NCI-H446 treated with DMSO at 0.1 percent for 48 hours (cell line): ENCODE measurements at places on chromosomes 3 and 15.
A peak's percentile ranks its signal among the peaks of the same experiment; 100 is the strongest.

- no peak for DNase-seq
Measured at GRCh38 chr15:48370460-48370859, 39.2 kb downstream of the DUT start.

DNA sequence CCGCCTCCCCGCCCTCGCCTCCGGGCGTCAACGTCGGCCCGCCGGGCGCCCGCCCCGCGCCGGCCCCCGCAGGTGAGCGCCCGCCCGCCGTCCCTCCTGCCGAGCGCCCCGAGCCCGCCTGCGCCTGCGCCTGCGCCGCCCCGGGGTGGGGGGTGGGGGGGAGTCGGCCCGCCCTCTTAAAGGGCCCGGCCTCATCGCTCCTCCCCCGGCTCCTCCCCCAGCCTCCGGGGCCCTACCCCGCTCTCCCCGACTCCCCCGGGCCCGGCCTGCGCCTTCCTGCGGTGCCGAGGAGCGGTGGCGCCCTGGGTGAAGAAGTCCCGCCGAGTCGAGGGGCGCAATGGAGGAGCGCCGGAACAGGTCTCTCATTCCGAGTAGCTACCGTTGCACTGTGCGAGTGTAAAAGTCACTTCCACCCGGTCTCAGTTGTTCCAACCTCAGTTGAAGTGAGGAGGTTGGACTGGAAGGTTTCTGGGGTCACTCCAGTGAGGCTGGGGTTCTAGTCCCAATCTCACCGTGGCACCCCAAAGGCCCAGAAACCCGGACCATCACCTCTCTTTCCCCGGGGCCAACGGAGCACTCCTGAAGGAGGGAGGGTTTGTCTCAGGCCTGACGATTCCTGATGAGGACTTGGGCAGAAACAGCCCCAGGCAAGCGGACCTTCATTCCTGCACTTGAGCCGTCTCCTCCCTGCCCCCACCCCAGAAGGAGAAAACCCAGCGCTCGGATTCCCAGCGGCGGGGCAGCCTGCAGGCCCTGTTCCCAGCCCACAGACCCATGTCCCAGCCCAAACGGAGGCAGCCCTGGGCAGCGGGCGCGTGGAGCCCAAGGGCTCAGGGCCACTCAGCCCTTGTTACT is 1.5 kb upstream of the TNK2 start:
- DNase-seq: peak; percentile 48

- no peak for DNase-seq
Measured at GRCh38 chr3:7282988-7283387, 422.1 kb downstream of the GRM7 start.

DNA sequence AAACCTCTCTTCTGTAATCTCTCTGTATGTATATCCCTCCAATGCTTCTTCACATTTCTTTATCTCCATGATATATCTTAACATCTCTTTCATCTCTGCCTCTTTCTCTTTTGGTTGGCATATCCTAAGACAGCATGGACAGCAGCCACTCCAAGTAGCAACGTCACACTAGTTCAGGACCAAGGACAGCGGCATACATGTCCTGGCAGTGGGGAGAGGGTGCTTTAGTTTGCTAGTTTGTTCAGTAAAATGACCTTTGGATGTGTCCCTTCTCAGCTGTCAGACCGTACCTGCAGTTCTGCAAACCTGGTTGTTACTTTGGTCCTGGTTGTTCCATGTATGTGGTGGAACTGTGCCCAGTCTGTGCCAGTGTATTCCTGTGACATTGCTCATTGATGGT is 225.6 kb upstream of the ROPN1 start:
- no peak for DNase-seq

GRCh38 chr15:63904042-63904441 is 70.3 kb upstream of the HERC1 start:
- no peak for DNase-seq

DNA sequence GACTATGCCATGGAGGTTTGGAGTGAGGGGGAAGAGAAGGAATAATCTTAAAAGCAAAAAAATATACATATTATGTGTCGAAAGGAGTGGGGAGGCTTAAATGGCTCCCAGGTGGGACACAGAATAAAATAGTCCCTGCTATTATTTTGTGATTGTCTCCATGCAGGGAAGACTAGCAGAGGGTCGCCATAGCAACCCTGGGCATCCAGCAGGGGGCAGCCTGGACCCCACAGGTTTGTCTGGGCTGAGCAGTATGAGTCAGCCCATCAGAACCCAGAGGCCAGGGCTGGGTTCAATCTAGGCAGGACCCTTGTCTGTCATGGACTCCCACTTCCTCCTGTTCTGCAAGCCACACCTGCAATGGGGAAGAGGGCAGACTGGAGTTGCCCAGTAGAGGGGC is 17.6 kb upstream of the LINGO1 start:
- no peak for DNase-seq

- DNase-seq: no peak
Measured at GRCh38 chr15:65406424-65407000, 16.2 kb downstream of the IGDCC4 start.

DNA sequence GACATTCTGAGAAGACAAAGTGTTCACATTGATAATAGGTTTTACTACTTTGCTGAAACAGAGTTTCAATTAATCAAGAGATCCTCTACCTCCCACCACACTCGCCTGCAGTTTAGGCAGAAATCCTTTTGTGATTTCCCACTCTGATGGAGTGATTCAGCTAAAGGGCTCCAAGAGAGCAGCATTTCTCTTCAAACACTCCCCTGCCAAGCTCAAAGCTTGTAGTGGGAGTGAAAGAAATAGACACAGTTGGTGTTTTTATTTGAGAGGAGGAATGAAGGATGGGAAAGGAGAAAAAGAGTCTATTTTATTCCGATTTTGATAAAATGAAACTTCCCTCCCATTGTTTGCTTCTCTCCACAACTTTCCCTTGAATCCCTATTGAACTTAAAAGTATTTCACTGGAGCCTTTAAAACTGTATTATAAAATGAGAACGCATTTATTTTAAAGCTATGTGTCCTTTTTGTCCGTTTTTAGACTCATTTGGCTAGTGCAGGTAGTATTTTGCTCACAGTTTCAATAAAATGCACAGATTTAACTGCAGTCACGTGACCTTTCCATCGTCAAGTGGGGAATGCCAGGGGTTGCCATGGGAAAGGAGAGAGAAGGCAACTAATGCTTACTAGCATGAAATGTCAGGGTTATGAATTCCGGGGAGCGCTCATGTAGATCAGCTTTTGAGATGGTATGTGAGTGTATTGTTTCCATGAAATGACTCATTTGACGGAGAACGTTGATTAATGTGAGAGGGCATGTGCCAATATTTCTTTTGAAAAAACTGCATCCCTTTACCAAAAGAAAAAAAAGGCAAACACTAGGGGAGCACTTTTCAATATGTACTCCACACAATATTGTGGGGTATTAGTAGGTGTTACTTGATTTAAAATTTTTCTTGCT is 7.7 kb upstream of the OSBPL11 start:
- DNase-seq: peak; percentile 43

DNA sequence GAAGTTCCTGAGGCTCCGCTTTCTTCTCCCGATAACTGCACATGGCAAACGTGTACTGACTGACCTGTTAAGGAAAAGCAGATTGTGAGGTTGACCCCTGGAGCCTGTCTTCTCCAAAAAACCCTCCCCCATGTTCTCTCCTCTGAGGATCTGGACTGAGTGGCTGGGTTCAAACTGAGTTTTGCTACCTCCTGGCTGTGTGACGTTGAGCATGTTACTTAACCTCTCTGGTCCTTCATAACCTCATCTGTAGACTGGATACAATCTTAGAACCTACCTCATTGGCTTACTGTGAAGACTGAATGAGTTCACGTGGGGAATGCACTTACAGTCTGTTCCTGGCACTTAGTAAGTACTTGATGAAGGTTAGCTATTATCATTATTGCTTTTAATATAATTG is 184.1 kb upstream of the FEZF2 start:
- DNase-seq: no peak

DNA sequence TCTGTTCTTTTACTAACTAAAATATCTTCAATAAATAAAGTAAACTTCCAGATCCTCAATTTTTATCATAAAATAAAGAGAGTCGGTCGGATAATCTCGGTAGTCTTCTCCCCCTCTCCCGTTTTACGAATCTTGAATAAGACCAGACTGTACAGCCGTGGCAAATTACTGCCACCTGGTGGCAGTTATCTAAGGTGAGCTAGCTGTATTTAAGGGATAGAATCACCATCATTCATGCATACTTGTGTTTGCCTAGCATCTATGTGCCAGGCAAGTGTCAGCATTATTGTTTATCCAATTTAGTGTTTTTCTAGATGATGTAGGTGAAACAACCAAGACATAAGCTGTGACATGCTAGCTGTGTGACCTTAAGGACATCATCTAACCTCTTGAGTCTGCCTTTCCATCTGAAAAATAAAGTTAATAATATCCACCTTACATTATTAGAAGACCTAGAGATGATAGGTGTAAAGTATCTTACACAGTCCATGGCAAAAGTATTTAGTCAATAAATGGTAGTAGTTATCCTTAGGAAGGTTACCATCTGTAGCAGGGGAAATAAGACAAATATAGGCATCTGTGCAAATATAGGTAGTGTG is 21.3 kb downstream of the DUT start:
- peak; percentile 24 for DNase-seq

DNA sequence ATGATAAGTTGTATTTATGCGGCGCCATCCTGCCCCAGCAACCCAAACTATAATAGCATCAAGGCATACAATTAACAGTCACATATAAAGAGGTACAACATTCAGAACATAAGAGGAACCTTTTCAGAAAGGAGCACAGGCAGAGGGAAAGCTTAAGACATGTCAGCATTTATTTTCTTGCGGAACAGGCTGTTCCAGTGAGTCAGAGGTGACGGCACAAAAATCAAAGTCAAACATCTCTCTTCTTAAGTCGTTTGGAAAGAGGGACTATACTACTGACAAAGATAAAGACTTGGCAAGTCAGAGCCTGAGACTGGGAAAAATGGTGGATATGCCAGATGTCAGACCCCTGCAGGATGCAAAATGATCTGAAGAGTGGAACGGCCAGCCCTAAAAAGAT is 128.4 kb downstream of the CTNNB1 start:
- DNase-seq: no peak

DNA sequence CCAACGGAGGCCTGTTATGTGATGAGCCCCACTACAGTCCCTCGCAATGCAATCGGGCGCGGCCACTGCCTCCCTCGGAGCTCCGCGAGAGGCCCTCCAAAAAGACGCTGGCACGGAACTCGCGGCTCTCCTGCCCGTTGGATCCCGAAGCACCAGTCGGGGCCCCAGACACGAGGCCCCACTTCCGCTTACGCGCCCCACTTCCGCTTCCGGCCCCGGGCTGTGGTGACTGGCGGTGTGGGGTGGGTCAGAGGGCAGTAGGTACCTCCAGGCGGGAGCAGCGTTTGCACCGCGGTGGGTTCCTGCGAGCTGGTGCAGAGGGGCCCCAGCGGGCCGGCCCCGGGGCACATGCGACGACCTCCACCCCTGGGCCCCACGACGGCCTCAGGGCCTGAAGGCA is at the start of gene TOPAZ1:
TSS of gene TOPAZ1 (plus strand) at position 181 of the 400 bp plus-strand sequence. CDS start at position 349, 168 bp downstream.
- DNase-seq: no peak

GRCh38 chr15:29859973-29860715 is 37.9 kb upstream of the TJP1 start:
- no peak for DNase-seq

- DNase-seq: no peak
Measured at GRCh38 chr15:48560321-48561051, 85.0 kb downstream of the FBN1 start.
